Activated T-cell treated with anti-CD3 and anti-CD28 coated beads, Interleukin-2, amount 50 U/mL, for 4 hours (primary cell): ENCODE measurements at places on chromosomes 2 and 18. TPM values are rescaled to one million over a fixed set of nuclear protein-coding genes. Genes with fewer than 3 reads are reported as not detected.

DNA sequence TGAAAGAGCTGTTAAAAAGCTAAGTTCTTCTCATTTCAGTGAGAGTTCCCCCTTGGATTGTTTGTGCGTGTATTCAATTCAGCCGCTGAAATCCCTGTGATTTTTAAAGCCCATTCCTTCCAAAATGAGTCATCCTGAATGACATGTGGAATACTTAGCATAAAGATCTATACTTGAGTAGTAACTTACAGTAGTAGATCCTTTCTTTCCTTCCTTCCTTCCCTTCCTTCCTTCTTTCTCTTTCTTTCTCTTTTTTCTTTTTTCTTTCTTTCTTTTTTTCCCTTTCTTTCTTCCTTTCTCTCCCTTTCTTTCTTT is 18.2 kb upstream of the SOX11 start:
- DNase-seq: no peak

GRCh38 chr18:75219745-75220375 is 9.3 kb downstream of the TSHZ1 start:
- DNase-seq: no peak

- DNase-seq: no peak
Observed at GRCh38 chr2:152573168-152573567, 144.1 kb downstream of the PRPF40A start.

DNA sequence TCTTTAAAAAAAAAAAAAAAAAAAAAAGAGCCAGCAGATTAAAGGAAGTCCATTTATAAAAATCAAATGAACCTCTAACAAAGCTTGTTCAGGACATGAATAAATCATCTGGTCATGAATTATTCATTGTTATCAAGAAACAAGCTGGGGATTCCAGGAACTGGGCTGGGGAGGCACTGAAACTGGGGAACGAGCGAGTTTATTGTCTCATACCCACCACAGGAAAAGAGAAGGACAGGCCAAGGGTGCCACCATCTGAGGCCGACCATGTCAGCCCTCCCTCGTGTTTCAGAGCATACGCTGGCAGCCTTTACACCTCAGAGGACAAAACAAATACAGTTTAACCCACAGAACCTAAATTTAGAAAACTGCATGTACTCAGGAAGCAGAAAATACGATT is 164.2 kb downstream of the VWC2L start:
- DNase-seq: no peak

DNA sequence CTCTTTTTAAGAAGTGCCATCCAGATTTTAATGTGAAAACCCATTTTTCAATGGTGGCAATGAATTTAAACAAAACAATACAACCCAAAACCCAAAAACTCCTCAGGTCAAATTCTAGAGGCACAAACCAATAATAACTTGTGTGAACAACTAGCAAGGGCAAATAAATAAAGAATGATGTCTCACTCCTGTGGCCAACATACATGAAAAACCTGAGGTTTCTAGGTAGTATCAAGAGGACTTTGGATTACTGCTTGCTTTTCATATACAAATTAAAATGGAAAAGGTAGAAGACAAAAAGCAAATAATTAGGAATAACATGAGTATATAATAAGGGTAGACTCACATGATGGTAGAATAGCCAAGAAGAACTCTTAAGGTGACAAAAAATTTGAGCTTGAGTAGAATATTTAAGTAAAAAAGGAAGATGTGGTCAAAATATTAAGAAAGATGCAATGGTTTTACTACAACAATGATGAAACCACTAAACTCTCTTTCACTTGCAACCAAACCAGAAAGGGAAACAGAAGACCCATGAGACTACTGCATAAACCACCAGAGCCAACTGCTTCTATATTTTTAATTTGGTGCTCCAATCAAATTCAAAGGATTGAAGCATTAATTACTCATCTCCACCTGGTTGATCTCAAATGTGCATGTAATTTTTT is 53.5 kb downstream of the DARS1 start:
- no peak for DNase-seq

- DNase-seq: no peak
Observed at GRCh38 chr18:50287028-50287440, 458 bp downstream of the CXXC1 start.

- no peak for DNase-seq
Observed at GRCh38 chr2:26994983-26995382, 24.5 kb downstream of the MAPRE3 start.

The GALNT5 gene
- 0.05 TPM for total RNA-seq

The CAPN13 gene
- 0.08 TPM for total RNA-seq

The COLEC11 gene
- 0.28 TPM for total RNA-seq

The TCF23 gene
- total RNA-seq: not detected
